ENCODE measurements at places on chromosomes 3 and 15.

GRCh38 chr15:59618406-59618805 lies 6.8 kb downstream of the GCNT3 start:
- no peak overlapping the region for H3K4me3 ChIP-seq
- no peak overlapping the region for H3K27ac ChIP-seq
- DNase-seq: no peak
- H3K36me3 ChIP-seq: no peaks in the 10 kb centered on the region
- H3K27me3 ChIP-seq: no peaks in the 10 kb centered on the region
- no peaks in the 10 kb centered on the region for H3K4me1 ChIP-seq

DNA sequence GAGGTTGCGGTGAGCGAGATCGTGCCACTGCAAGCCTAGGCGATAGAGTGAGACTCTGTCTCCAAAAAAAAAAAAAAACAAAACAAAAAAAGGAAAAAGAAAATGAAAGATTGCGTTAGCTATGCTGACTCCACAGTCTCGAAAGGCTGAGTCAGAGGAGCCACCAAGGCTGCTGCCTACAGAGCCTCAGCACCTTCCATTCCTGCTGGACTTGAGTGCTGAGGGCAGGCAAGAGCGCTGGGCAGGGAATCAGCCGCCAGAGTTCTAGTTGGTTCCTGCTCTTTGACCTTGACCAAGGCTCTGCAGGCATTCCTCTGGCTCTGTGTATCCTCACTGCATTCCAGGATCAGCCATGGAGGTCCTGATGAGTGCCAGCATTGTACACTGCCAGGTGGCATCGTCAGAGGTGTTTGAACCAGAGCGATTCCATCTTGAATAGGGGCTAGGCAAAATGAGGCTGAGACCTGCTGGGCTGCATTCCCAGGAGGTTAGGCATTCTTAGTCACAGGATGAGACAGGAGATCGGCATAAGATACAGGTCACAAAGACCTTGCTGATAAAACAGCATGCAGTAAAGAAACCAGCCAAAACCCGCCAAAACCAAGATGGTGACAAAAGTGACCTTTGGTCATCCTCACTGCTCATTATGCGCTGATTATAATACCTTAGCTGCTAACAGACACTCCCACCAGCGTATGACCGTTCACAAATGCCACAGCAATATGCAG lies 5.9 kb downstream of the MESP2 start:
- no peak for DNase-seq
- H3K4me3 ChIP-seq: no peak overlapping the region
- H3K27ac ChIP-seq: no peak overlapping the region

DNA sequence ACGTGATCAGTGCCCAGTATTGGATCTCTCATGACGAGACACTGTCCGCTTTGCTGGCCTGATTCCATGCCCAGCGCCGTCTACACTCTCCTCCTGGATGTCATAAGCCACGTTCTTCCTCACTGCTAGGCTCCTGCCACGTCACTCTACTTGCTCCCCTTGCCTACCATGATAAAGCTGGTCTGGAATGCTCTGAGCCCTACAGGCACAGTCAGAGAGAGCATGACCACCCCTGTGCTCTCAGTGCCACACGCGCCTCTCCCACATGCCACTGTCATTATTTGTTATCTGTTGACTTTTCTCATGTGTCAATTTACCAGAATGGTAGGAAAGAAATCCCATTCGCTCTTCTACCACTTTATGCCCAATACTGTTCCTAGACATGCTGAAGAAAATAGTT lies 148.6 kb downstream of the ANO10 start:
- H3K36me3 ChIP-seq: no peaks in the 10 kb centered on the region
- no peaks in the 10 kb centered on the region for H3K4me1 ChIP-seq
- DNase-seq: no peak
- no peak overlapping the region for H3K4me3 ChIP-seq
- H3K27ac ChIP-seq: no peak overlapping the region
- H3K27me3 ChIP-seq: peaks cover 2% of the 10 kb centered on the region

- no peak overlapping the region for H3K27ac ChIP-seq
- H3K27me3 ChIP-seq: no peaks in the 10 kb centered on the region
- H3K4me1 ChIP-seq: no peaks in the 10 kb centered on the region
- no peaks in the 10 kb centered on the region for H3K36me3 ChIP-seq
Measured at GRCh38 chr15:28881600-28881999, 4.2 kb upstream of the APBA2 start.

DNA sequence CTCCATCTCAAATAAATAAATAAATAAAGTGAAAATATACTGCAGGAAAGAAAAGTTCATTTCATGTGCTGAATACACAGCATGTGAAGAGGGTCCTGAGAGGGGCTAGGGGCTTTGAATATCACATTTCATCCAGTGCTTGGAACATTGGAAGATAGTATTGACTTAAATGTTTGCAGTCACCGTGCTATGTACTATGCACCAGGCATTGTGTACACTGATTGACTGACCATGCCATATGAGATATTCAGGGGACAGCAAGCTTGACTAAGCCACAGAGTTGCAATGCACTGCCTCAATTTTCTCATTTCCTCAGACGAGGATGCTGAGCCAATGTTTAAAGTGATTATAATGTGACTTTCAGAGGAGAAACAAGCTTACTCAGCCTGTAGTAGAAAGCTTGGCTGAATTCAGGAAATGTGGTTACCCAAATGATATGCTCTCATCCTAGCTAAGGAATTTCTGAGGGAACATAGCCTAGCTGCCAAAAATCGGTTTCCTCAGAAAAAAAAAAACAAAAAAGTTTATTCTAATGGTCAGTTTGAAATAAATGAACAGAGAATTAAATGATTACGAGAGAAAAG lies 557.9 kb downstream of the FGF12 start:
- no peaks in the 10 kb centered on the region for H3K36me3 ChIP-seq
- H3K27ac ChIP-seq: no peak overlapping the region
- H3K27me3 ChIP-seq: no peaks in the 10 kb centered on the region
- no peak for DNase-seq
- H3K4me1 ChIP-seq: no peaks in the 10 kb centered on the region

Data from DND-41 (cell line).